ENCODE measurements at places on chromosomes 11 and 22.

- no peak for DNase-seq
These were observed 2.9 kb upstream of the MTA2 start for GRCh38 chr11:62604460-62605120.

GRCh38 chr11:105870516-105871113, 151.4 kb downstream of the MSANTD4 start:
- peak; percentile 6 for DNase-seq

- no peak for DNase-seq
These were observed 15.6 kb upstream of the SUSD2 start for GRCh38 chr22:24165673-24166072.

GRCh38 chr11:18703001-18703763, 4.6 kb downstream of the TMEM86A start:
- DNase-seq = no peak

GRCh38 chr11:87263979-87264378, 226.2 kb downstream of the TMEM135 start:
- DNase-seq = no peak

Data from fibroblast of skin of left quadriceps (primary cell).